Stimulated activated naive B cell treated with anti-CD40 and anti-IgM and Interleukin-4, amounts not matched to agents 10 μg/mL and 1 μg/mL and 100 μg/mL, for 72 hours (primary cell): ENCODE measurements at places on chromosomes 5 and 9.

- no peaks in the 10 kb centered on the region for H3K36me3 ChIP-seq
- no peaks in the 10 kb centered on the region for H3K4me1 ChIP-seq
- H3K27me3 ChIP-seq, result no peaks in the 10 kb centered on the region
- H3K4me3 ChIP-seq, result no peak overlapping the region
Observed at GRCh38 chr9:4214486-4214885, 85.4 kb downstream of the GLIS3 start.

DNA sequence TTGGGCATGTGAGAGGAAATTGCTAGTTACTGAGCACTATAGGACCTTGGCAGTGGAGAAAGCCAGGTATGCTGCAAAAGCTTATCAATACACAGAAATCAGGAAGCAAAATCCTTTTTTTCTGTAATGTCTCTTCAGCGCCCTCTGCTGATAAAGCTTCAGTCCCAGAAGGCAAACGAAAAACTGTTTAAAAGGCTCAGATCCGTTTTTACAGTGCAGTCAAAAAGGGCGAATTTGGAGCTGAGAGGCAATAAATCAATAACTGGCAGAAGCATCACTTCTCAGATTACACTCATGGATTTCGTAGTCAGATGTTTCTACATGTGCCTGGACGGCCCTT is 1.1 kb upstream of the MAN2A1 start:
- H3K36me3 ChIP-seq, result peaks cover 8% of the 10 kb centered on the region
- peak; percentile 28 for DNase-seq
- H3K27ac ChIP-seq, result peak overlapping the region; percentile 97
- H3K4me3 ChIP-seq, result peak overlapping the region; percentile 98

DNA sequence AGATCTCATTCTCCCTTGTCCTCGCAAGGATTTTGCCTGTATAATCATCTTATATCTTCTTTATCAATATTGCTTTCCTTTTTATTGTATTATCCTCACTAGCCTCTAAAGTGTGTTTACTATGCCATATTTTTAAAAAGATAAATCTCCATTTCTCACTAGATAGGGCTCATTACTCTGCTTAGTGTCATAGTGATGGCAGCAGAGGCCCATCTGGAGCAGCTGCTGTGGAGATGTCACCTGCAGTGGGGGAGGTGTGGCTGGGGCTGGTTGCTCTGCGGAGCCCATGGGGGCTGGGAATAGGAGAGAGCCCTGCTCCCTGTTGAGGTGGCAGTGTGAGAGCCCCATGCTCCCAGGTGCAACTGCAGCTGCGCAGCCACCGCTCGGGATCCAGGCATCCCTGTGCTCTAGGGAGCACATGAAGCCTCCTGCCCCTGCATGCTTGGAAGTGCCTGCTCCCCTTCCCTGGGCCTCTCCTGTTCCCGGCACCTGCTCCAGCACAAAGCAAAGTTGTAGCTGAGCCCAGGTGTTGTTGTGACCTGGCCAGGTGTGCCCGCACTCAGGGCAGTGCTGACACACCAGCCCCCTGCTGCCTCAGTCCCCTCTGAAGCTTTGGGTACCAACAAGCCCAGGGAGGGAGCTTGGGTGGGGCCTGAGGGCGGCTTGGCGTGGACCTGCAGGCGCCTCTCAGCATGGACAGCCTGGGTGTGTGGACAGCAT is 144.6 kb upstream of the MRPS30 start:
- no peak overlapping the region for H3K27ac ChIP-seq
- H3K4me3 ChIP-seq, result no peak overlapping the region
- no peaks in the 10 kb centered on the region for H3K36me3 ChIP-seq
- no peaks in the 10 kb centered on the region for H3K4me1 ChIP-seq
- H3K27me3 ChIP-seq, result no peaks in the 10 kb centered on the region

DNA sequence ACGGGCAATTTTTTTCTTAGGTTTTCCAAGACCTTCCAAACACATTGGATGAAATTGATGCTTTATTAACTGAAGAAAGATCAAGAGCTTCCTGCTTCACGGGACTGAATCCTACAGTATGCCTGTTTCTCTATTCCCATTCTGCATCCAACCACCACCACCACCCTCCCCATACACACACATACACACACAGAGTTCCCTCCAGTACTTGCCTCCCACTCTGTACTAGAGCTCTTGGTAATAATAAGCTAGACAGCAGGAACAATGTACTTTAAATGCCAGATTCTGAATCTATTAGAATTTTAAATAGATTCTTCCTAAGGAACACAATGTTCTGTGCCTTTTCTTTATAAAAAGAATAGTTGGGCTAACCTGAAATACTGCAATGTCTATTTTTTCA is 67.4 kb downstream of the KLF9 start:
- no peak for DNase-seq
- H3K4me1 ChIP-seq, result no peaks in the 10 kb centered on the region
- peaks cover 26% of the 10 kb centered on the region for H3K36me3 ChIP-seq

DNA sequence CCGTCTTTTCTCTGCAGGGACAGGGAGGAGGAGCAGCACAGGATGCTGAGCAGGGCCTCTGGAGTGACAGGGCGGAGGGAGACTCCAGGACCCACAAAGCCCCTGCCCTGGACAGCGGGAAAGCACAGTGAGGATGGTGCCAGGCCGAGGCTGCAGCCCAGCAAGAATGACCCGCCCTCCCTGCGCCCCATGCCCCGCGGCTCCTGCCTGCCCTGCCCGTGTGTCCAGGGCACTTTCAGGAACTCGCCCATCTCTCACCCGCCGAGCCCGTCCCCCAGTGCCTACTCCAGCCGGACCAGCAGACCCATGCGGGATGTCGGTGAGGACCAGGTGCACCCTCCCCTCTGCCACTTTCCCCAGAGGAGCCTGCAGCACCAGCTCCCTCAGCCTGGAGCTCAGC is 9.1 kb upstream of the EXOC3 start:
- H3K4me1 ChIP-seq, result peaks cover 45% of the 10 kb centered on the region
- H3K27me3 ChIP-seq, result peaks cover 7% of the 10 kb centered on the region
- H3K4me3 ChIP-seq, result no peak overlapping the region
- no peak for DNase-seq

DNA sequence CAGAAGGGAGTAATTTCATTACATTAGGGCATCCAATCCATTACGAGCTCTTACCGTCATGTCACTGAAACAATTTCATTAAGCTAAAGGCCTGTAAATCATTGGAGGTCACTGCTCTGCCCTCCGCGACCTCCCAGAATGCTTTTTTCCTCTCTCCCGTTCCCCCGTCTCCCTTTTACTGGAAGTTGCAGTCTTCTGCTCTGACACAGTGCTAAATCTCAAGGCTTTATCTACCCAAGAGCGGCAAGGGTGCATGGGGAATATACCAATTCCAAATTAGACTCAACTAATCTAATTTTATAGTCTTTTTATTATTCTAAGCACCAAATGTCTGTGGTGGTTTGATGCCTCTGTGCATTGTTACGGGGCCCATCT is 265.7 kb upstream of the PANK3 start:
- no peak overlapping the region for H3K4me3 ChIP-seq
- no peaks in the 10 kb centered on the region for H3K27me3 ChIP-seq
- no peaks in the 10 kb centered on the region for H3K4me1 ChIP-seq
- no peaks in the 10 kb centered on the region for H3K36me3 ChIP-seq
- H3K27ac ChIP-seq, result no peak overlapping the region

GRCh38 chr5:67082941-67083340 is 113.7 kb downstream of the CD180 start:
- no peak overlapping the region for H3K4me3 ChIP-seq
- H3K36me3 ChIP-seq, result no peaks in the 10 kb centered on the region
- peaks cover 6% of the 10 kb centered on the region for H3K4me1 ChIP-seq
- no peak overlapping the region for H3K27ac ChIP-seq

DNA sequence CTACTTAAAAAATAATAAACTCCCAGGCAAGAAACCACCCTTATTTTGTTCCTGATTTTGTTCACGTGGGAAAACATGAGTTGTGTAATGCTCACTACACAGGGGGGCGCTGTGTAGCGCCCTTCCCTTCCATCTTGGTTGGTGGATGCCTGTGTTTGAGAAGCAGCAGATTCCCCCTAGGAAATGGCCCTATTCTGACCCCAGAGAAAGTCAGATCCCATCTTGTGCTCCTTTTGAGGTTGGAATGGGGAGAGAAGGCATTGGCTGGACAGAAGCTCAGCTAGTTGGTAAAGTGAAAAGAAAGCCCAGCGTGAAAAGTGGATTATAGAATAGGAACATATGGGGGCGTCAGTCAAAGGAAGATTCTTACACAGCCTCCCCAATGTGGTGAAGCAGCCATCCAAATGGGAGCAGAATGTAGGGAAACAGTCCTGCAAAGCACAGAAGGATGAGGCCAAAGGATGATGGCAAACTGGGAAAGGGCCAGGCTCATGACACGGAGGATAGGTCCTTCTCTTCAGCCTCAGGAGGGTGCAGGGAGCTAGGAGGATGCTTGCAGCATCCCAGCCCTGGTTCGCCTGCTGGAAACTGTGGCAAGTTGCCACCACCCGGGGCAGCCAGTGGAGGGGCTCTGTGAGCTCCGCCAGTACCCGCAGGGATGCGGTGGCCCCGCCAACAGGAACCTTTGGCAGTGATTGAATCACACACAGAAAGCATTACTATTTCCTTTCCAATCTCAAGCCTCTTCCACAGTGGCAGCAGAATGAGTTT is 314.2 kb upstream of the DAP start:
- H3K36me3 ChIP-seq, result no peaks in the 10 kb centered on the region
- no peak overlapping the region for H3K4me3 ChIP-seq
- DNase-seq, result no peak
- no peaks in the 10 kb centered on the region for H3K4me1 ChIP-seq

DNA sequence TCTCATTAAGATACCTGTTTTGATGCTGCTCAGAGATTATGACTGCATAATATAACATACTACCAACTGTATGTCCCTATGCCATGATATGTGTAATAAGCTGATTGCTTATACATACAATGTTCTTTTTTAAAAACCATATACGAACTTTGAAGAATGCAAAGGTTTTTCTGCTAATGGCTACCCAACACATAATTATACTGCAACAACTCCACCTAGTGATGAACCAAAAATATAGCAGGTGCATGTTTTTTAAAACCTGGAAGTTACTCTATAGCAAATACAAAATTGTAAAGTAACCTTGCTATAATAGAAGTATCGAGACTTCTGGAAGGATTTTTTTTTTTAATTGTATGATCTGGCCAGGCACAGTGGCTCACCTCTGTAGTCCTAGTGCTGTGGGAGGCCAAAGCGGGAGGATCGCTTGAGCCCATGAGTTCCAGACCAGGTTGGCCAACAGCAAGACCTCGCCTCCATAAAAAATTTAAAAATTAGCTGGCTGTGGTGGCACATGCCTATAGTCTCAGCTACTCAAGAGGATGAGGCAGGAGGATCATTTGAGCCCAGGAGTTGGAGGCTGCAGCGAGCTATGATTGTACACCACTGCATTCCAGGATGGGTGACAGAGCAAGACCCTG is 49.1 kb downstream of the HOMER1 start:
- H3K4me1 ChIP-seq, result no peaks in the 10 kb centered on the region
- peaks cover 16% of the 10 kb centered on the region for H3K27me3 ChIP-seq
- no peaks in the 10 kb centered on the region for H3K36me3 ChIP-seq
- no peak overlapping the region for H3K27ac ChIP-seq

GRCh38 chr9:80320480-80320879 is 748.7 kb downstream of the TLE4 start:
- H3K36me3 ChIP-seq, result no peaks in the 10 kb centered on the region
- H3K27me3 ChIP-seq, result no peaks in the 10 kb centered on the region
- no peak for DNase-seq
- peaks cover 1% of the 10 kb centered on the region for H3K4me1 ChIP-seq

DNA sequence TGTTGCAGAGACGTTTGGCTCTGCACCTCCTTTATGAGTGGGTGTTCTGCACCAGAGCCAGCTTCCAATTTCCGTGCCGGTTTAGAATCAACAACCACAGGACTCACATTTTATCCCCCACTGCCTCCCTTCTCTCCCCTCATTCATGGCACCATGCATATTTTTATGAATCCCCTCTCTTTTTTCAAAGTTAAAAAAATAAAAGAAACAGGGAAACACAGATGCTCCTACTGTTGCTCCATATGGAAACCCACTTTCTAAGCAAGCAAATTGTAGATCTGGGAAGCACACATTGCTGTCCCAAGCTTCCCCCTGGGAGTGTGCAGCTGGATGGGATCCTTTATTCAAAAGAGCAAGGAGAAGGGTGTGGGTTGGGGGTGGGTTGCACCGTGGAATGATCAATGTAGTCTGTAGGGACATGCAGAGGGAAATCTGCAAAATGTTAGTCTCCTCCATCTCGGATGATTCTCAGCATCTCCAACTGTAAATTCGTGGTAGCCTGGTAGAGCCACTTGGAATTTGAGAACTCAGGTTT is 410.0 kb upstream of the ADAMTSL1 start:
- H3K36me3 ChIP-seq, result no peaks in the 10 kb centered on the region
- H3K4me3 ChIP-seq, result no peak overlapping the region
- no peaks in the 10 kb centered on the region for H3K4me1 ChIP-seq
- no peaks in the 10 kb centered on the region for H3K27me3 ChIP-seq

- DNase-seq, result no peak
- no peaks in the 10 kb centered on the region for H3K36me3 ChIP-seq
- no peak overlapping the region for H3K4me3 ChIP-seq
- no peak overlapping the region for H3K27ac ChIP-seq
- peaks cover 48% of the 10 kb centered on the region for H3K27me3 ChIP-seq
Observed at GRCh38 chr9:86902586-86902985, 44.7 kb downstream of the GAS1 start.

GRCh38 chr5:36300191-36300926 is 1.3 kb downstream of the RANBP3L start:
- H3K36me3 ChIP-seq, result no peaks in the 10 kb centered on the region
- no peaks in the 10 kb centered on the region for H3K4me1 ChIP-seq
- H3K27me3 ChIP-seq, result no peaks in the 10 kb centered on the region
- DNase-seq, result no peak
- no peak overlapping the region for H3K4me3 ChIP-seq

- no peaks in the 10 kb centered on the region for H3K4me1 ChIP-seq
- H3K4me3 ChIP-seq, result no peak overlapping the region
- H3K27me3 ChIP-seq, result peaks cover 13% of the 10 kb centered on the region
- H3K27ac ChIP-seq, result no peak overlapping the region
- H3K36me3 ChIP-seq, result no peaks in the 10 kb centered on the region
Observed at GRCh38 chr9:114250235-114250568, 72.7 kb upstream of the ORM1 start.

- H3K27me3 ChIP-seq, result no peaks in the 10 kb centered on the region
- no peak overlapping the region for H3K4me3 ChIP-seq
- no peak overlapping the region for H3K27ac ChIP-seq
- H3K36me3 ChIP-seq, result no peaks in the 10 kb centered on the region
Observed at GRCh38 chr5:136062366-136063274, 33.8 kb downstream of the TGFBI start.

DNA sequence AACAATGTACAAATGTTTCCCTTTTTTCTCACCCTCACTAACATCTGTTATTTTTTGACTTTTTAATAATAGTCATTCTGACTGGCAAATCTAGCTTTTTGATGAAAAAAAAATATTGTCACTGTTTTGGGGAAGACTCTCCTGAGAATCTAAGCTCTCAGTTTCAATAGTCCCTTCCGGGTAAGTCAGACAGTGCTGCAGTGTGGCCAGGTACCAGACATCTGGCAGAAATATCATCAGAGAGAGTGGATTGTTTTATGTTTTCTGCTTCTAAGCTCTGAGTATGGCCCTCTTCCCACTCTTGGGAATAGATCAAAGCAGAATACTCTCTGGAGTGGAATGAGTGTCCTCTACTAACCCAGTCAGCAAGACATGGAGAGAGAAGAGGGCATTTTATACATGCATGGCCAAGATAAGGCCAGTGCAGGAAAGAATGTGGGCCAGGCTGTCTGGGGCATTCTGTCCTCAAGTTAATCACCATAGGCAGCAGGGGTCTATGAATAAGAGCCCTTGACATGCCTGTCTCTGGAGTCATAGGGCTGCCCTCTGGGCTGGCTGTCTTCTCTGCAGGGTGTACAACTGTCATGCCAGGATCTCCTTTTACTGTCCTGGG is 38.5 kb upstream of the OR2S2 start:
- no peak overlapping the region for H3K4me3 ChIP-seq
- H3K27ac ChIP-seq, result no peak overlapping the region
- peaks cover 40% of the 10 kb centered on the region for H3K27me3 ChIP-seq
